ENCODE measurements at places on chromosomes 13 and 19.

GRCh38 chr19:7679771-7680605 is 645 bp upstream of the TRAPPC5 start:
- DNase-seq: no peak

- DNase-seq: no peak
Measured at GRCh38 chr13:33846303-33847062, 28.5 kb downstream of the RFC3 start.

DNA sequence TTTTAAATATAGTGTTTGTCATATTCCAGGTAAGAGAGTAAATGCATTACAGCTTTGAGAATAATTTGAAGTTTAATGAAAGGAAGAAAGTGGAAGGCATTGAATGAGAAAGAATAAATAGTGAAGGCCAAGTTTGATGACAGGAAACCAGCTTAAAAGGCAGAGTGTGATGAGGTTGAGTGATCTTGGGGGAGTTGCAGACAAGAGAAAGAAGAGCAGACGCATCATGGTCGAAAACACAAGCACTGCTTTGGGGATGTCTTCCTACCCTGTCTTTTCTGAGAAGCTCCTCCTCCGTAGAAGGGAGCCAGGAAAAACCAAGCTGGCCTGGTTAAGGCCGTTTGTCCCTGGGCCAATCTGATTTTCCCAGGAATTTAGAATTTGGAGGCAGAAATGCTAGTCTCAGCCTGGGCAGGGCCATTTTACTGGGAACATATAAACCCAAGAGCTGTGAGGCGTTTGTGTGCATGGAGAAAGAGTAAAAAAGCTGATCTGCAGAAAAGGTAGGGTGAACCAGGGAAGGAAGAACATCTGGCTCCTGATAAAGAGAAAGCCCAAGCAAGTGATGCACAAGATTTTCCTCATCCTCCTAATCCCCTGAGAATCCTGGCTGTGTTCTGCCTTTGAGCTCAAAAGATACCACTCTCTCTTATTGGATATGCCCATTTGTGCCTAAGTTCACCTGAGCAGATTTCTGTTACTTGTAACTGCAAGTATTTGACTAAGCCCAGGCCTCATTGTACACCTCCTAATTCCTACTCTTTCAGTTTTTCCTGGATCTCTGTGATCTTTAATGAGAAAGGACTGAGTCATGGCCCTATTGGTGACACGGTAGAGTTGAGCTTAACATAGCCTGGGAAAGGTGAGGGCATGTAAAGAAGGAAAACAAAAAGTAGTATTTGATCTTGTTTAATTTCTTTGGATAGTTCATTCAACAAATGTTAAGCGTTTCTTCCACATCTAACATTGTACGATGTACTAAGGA is 80.0 kb downstream of the WDFY2 start:
- no peak for DNase-seq

DNA sequence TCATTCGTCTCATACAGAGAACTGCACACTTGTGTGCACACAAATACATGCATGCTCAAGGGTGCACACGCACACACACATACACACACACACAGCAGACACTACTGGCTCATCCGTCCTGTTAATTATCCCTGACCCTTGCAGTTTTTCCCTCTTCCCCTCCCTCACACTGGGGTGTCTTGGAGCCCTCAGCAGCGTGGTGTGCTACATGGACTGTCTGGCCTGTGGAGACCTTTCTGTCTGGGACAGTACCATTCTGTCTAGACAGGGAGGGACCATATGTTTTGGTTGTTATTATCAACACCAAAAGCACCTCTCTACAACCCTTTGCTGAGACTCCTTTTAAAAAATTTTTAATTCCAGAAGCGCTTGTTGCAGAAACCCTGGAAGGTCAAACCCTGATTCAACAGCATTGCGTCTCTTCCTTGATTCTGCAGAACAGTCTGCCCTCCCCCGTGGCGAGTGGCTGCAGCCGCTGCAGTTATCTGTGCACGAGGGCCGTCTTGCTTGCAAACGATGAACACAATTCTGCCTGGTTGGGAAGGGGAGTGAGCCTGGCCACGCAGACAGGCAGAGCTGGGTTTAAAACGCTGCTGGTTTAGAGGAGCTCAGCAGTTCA is 374.0 kb downstream of the IRS2 start:
- peak; percentile 16 for DNase-seq

DNA sequence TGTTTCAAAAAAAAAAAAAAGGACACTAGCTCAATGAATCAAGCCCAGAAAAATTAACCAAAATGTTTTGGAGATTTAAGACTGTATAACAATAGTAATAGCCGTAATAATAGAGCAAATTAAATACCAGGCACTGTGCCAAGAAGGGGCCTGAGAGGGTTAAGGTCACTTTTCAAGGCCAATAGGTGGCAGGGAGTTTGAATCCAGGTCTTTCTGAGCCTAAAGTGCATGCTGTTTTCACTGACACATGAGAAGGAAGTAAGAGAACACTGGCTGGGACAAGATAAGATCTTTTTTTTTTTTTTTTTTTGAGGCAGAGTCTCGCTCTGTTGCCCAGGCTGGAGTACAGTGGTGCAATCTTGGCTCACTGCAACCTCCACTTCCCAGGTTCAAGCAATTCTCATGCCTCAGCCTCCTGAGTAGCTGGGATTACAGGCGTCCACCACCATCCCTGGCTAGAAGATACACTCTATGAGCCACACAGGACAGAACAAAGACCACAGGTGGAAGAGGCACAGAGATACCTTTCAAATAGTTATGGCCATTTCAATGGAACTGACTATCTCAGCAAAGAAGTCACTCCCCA is 7.7 kb downstream of the FFAR2 start:
- DNase-seq: no peak

- no peak for DNase-seq
Measured at GRCh38 chr19:6216996-6217751, 62.6 kb downstream of the MLLT1 start.

- no peak for DNase-seq
Measured at GRCh38 chr13:72430923-72431322, 296.5 kb downstream of the MZT1 start.

- DNase-seq: peak; percentile 4
Measured at GRCh38 chr19:16025108-16026101, 50.9 kb upstream of the TPM4 start.

GRCh38 chr19:6276447-6276846 is 3.3 kb downstream of the MLLT1 start:
- no peak for DNase-seq

DNA sequence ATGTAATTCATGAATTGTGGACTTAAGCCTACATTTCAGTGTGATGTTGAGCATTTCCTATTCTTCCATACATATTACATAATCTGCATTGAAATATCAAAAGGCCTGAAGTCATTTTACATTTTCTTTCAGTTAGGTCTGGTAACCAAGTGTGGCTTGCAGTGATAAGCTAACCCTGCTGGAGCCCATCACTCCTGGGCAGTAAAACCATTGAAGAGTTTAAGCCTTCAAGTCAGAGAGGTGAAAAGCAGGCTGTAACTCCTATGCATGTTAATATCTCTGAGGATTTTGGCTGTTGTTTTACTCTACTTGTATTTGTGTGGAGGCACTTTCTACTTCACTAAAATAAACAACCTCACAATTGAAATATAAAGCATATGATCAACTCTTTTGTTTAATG is 248.8 kb downstream of the SLITRK5 start:
- DNase-seq: no peak

DNA sequence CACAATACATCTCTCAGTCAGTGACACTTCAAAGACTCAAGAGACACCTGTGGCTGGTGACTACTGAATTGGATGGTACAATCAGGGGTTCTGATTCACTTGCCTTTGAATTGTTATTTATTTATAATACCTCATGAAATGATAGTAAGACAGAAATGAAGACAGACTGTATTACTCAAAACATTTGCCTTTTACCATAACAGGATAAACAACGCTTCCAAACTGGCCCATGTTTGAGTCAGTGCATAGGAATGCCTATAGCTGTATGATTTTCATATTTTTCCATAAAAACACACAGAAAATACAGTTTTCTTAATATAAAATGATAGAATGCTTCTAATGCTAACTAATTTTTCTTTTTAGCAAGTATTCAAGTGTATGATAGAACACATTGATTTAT is 59.5 kb upstream of the FGF14 start:
- DNase-seq: no peak

DNA sequence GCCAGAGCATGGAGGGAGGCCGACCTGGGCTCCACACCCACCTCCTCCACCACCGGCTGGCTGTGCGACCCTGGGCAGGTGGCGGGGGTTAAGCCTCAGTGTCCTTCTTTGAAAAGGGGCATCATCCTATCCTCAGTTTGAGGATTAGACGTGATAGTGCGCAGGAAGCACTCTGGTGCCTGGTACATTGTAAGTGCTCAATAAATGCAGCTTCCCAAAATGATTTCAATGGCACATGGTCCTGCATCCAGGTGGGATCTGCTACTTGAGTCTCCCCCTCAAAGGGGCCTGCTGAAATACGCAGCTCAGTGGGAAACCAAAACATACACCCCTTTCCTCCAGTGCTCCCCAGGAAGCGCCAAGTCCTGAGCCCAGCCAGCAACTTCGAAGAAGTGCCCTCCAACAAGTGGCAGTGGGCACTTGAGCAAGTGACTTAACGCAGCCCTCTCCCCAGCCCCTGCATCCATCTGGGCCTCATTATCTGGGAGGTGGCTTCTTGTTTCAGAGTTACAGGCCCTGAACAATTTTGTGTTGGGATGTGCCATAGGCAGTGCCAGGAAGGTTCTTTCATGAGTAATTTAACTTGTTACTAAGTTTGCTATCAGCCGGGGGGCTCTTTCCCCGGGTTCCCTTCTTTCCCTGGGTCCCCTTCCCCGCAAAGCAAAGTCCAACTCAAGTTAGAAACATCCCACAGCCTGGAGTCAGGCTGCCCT is 17.9 kb downstream of the ACTN4 start:
- DNase-seq: no peak

GRCh38 chr13:41654796-41655195 is 197.4 kb downstream of the RGCC start:
- no peak for DNase-seq

GRCh38 chr13:60482012-60482411 is 85.0 kb downstream of the TDRD3 start:
- no peak for DNase-seq

GRCh38 chr13:66860878-66861417 is 369.2 kb downstream of the PCDH9 start:
- no peak for DNase-seq

GRCh38 chr19:41351339-41352245 is 2.1 kb downstream of the TGFB1 start:
- DNase-seq: no peak

DNA sequence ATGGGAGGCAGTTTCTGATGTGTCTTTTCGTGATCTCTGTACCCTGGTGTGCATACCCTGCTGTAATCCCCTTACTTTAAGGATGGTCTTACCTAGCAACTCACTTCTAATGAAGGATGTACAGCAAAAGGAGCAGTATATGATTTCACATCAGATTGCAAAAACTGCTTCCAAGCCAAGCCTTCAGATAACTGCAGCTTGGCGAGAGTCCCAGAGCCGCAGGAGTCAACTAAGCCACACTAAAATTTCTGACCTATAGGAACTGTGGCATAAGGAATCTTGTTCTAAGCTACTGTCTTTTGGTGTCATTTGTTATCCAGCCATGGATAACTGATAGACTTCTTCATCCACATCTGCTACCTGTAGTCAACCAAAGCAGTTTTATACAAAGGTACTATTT is 496.7 kb downstream of the GPC6 start:
- DNase-seq: no peak

DNA sequence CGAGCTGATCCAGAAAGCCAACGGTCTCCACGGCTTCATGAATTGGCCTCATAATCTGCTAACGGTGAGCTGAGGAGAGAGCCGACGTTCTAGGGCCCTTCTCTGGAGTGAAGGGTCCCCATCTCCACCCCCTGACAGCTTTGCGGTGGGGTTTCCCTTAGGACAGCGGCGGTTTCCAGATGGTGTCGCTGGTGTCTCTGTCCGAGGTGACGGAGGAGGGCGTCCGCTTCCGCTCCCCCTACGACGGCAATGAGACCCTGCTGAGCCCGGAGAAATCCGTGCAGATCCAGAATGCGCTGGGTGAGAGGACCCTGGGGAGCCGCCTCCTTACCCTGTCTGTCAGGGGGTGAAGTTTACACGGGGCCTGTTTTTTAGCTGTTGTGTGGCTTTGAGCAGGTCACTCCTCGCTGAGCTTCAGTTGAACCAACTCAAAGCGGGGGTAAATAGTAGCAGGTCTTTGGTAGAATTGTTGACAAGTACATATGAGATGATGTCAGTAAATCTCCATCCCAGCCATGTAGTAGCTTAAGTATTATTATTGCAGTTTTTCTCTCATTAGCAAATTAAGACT is 801 bp downstream of the QTRT1 start:
- no peak for DNase-seq

- no peak for DNase-seq
Measured at GRCh38 chr13:25881971-25882451, 169.8 kb downstream of the SHISA2 start.

- DNase-seq: no peak
Measured at GRCh38 chr13:29503041-29503837, 92.2 kb downstream of the SLC7A1 start.

DNA sequence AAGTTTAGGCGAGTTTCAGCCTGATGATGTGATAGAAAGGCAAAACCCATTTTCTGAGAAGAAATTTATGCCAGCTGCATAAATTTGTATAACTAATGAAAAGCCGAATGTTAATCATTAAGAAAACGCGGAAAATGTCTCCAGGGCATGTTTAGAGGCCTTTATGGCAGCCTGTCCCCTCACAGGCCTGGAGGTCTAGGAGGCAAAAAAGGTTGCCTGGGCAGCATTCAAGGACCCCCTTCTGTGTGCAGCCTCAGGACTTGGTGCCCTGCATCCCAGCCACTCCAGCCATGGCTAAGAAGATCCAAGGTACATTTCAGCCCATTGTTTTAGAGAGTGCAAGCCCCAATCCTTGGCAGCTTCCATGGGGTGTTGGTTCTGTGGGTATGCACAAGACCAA is 614.2 kb downstream of the SLITRK5 start:
- no peak for DNase-seq

DNA sequence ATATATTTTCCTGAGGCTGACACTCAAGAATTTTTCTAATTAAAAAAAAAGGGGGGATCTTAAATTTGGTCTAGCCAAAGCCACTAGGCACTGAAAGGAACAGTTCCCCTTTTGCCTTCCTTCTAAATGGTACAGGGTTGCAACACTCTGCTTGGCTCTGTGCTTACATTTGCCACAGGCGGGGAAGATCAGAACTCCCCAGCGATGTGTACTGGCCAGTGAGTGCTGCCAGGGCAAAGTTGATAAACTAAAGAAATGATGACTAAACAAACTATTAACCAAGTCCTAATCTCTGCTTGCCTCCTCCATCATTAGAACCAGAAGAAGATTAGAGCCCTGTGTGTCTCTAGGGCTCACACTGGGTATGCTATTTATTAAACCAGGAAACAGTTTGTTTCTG is 75.3 kb upstream of the SCEL start:
- DNase-seq: no peak

All from kidney epithelial cell (primary cell).